ENCODE measurements at places on chromosomes 7 and 10.

- no peak for DNase-seq
Observed at GRCh38 chr7:78635026-78635793, 818.3 kb downstream of the MAGI2 start.

DNA sequence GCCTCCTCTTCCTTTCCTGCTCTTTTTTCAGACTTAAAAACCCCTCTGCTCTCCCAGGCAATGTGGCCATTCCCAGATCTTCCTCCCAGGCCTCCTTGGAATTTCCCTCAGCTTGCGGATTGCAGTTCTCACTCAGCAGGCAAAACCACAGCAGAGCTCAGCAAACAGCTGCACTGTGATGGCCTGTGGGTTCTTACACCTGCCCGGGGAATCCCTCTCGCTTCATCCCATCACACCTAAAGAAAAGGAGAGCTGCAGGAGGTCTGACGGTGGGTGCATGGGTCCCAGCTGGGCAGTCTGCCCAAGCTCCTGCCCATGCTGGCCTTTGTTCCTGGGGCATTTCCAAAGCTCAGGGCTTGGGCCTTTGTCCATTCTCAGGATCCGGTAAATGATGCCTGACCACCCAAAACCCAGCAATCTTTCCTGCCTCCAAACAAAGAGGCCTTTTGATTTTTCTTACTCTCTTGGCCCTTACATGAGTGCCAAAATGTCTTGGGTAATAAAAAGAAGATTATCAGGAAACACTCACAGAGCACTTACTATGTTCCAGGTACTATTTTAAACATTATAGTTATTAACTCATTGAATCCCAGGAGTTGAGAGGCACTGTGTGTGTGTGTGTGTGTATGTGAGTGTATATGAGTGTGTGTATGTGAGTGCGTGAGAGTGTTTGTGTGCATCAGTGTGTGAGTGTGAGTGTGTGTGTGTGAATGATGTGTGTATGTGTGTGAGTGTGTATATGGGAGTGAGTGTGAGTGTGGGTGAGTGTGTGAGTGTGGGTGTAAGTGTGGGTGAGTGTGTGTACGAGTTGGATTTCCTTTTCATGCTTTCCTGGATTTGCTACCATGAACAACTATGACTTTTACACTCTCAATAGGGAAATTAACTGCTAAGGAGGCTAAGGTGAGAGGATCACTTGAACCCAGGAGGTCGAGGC lies 64.5 kb upstream of the PODXL start:
- DNase-seq = no peak

GRCh38 chr10:129272866-129273650 lies 194.0 kb upstream of the MGMT start:
- no peak for DNase-seq

- DNase-seq = no peak
Observed at GRCh38 chr7:152959610-152960009, 200.1 kb downstream of the ACTR3B start.

DNA sequence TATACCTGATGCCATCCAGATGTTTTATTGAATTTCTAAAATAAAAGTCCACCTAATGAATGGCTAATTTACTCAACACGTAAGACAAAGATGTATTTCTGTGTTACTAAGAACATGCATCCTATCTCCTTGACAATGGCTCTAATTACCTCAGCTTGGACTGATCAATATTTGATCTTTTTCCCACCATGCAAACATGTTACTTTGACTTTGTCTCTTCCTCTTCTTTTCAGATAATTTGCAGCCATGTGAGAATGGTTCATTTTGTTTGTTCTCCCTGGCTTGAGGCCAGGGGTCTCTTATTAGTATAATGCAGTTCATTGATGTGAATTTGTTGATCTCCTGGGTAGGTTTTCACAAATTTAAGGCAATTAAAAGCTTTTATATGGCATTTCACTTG lies 302.1 kb downstream of the ADK start:
- DNase-seq = no peak

DNA sequence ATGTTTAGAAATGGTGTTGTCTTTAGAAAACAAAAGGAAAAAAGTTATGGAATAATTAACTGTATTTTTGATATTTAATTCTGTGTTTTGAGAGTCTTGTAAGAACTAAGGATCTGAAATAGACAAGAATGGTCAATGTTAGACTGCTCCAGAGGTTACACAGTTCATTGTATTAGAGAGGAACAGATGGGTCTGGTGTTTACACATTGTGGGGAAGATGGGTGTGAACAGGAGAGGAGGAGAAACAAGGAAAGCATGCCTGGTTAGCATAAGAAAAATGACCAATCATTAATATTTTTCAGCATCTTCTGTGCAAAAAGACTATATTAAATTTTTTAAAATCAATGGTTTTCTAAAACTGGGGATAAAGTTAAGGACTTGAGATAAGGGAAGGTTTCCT lies 11.9 kb downstream of the MEOX2 start:
- DNase-seq = no peak

DNA sequence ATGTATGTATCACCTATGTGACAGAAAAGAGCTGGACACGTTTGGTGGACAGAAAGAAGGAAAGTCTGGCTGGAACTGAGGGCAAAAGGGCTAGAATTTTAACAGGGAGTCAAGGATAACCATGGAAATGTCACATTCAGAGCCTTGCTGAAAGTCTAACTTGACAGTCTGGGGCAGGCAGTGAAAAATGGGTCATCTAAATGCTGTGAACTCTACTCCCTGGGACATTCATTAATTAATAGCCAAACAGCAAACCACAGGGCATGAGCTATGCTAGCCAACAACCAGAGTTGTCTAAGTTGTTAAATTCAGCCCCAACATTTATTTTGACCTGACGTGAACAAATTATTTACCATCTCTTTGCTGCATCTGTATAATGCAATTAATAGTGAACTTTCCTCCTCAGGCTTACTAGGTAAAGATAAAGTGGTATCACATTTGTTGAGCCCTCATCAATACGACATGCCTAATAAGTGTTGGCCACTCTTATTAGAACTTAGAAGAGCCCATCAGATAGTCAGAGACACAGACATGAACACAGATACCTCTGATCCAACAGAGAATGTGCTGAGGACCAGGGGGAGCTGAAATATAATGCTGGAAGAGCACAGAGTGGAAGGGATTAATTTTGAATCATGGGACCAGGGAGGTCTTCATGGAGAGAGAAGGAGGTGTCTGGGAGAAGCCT lies 109.9 kb downstream of the SORCS1 start:
- DNase-seq = no peak

DNA sequence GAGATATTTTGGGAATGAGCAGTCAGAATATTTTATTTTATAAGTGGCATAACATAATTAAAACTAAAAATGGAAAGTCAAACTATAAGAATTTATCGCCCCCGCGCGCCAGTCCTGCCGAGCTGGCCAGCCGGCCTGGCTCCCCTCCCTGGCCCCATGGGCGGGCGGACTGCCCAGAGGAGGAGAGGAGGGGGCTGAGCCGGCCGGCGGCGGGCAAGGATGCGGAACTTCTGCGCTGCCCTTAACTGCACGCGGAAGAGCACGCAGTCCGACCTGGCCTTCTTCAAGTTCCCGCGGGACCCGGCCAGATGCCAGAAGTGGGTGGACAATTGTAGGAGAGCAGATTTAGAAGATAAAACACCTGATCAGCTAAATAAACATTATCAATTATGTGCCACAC lies 96.8 kb downstream of the DKK1 start:
- DNase-seq = no peak

DNA sequence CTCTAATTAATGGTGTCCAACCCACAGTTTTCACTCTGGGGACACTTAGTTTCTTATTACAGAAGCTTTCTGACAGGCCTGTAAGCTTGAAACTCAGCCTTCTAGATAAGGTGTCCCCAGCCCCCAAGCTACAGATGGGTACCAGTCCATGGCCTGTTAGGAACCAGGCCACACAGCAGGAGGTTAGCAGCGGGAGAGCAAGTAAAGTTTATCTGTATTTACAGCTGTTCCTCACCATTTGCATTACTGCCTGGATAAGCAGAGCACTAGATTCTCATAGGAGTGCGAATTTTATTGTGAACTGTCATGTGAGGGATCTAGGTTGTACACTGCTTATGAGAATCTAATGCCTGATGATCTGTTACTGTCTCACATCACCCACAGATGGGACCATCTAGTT lies 93.7 kb downstream of the TMEM26 start:
- peak; percentile 1 for DNase-seq

- DNase-seq = no peak
Observed at GRCh38 chr10:75068523-75068922, 42.9 kb upstream of the SAMD8 start.

GRCh38 chr7:123346766-123347165 lies 147.0 kb upstream of the SLC13A1 start:
- no peak for DNase-seq

GRCh38 chr7:29449569-29450260 lies 113.9 kb upstream of the PRR15 start:
- DNase-seq = no peak

DNA sequence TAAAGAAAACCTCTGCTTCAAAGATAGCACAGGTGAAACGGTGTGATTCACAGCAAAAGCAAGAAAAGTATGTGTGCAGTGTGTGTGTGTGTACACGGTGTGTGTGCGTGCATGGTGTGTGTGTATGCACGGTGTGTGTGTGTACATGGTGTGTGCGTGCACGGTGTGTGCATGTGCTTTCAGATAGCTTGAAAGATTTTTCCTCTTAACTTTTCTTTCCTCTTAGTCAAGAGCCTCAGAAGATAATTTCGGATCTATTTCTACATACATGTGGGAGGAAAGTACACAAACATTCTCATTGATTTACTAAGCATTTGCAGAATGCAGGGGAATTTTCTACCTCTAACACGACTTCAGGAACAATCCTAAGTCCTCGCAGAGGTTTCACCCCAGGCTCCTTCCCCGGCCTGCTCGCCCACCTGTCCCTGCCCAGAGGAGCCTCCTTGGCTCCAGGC lies 2.9 kb downstream of the FGFR2 start:
- no peak for DNase-seq

- no peak for DNase-seq
Observed at GRCh38 chr7:50781381-50782293, 1.1 kb downstream of the GRB10 start.

- DNase-seq = peak; percentile 83
Observed at GRCh38 chr7:12638851-12639456, 48.5 kb upstream of the ARL4A start.

All from hematopoietic multipotent progenitor cell treated with erythropoietin and hydrocortisone succinate and interleukin-3 and kit ligand, for 4 days (in vitro differentiated cells).